ENCODE measurements at places on chromosomes 4 and X. TPM values are rescaled to one million over a fixed set of nuclear protein-coding genes. Genes with fewer than 3 reads are reported as not detected.

DNA sequence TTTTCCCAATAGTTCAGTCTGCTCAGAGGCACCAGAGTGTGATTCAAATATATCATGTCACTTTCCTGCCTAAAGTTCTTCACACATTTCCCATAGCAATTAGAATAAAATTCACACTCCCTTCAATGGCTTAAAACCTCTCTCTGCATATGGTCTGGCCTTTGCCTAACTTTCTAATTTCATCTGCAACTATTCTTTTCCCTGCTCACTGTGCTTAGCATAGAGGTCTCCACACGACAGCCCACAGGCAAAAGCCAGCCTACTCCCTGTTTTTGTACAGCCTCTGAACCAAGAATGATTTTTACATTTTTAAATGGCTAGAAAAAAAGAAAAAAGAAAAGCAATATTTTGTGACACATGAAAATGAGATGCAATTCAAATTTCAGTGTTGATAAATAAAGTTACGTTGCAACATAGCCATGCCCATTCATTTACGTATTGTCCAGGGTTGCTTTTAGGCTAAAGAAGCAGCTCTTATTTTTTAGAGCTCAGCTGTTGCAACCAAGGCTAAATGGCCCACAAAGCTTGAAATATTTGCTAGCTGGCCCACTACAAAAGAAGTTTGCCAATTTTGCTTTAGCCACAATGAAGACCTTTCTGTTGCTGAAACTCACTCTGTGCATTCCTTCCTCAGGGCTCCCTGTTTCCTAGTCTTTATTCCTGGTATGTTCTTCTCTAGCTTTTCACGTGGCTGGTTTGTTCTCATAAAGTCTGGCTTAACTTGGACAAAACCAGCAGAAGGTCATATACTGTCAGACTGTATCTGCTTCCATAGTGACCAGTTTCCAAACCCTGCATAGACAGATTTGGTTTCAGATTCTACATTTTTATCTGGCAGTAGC, 26.6 kb upstream of the IRF2 start:
- no peak for DNase-seq

ANKRD50 gene
- polyA plus RNA-seq = 89.0 TPM

- DNase-seq = peak; percentile 67
Observed at GRCh38 chrX:129748305-129748704, 9.5 kb downstream of the XPNPEP2 start.

ARHGEF6 gene
- 42.2 TPM for polyA plus RNA-seq

DNA sequence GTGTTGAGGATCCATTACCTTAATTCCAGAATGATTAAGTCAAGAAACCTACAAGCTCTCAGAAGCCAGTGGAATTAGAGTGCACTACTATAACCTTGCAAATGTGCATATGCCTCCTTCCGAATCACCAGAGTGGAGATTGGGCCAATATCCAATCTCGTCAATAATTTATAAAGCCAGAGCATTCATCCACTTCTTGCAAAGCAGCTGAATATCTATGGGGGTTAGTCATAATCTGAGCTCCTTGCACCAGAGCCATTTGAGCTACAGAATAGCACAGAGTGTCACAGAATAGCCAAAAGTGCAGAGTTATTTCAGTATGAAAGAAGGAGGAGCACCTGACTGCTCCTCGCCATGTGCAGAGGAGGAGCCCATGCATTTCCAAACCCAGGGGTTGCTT, 69.2 kb upstream of the MTM1 start:
- DNase-seq = no peak

- no peak for DNase-seq
Observed at GRCh38 chr4:159298502-159298901, 195.6 kb downstream of the RAPGEF2 start.

DNA sequence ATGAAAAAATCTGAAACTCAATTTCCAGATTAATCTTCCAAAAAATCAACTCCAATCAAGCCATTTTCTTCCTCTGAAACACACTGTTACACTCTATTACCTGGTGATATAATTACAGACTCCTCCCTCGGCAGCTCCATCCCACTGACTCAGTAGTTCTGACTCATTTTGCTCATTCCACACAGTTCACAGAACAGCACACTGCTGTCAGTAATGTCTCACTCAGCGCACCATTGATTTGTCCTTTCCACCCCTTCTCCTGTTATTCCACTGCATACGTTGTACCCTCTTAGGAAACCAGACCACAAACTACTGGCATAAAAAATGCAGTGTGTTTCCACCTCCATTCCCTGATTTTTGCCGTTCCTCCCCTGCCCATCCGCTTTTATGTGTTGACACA, 212.7 kb downstream of the SLIT2 start:
- DNase-seq = no peak
